NCI-H1092 (cell line): ENCODE measurements at places on chromosomes 2 and 18.
A peak's percentile ranks its signal among the peaks of the same experiment; 100 is the strongest.

DNA sequence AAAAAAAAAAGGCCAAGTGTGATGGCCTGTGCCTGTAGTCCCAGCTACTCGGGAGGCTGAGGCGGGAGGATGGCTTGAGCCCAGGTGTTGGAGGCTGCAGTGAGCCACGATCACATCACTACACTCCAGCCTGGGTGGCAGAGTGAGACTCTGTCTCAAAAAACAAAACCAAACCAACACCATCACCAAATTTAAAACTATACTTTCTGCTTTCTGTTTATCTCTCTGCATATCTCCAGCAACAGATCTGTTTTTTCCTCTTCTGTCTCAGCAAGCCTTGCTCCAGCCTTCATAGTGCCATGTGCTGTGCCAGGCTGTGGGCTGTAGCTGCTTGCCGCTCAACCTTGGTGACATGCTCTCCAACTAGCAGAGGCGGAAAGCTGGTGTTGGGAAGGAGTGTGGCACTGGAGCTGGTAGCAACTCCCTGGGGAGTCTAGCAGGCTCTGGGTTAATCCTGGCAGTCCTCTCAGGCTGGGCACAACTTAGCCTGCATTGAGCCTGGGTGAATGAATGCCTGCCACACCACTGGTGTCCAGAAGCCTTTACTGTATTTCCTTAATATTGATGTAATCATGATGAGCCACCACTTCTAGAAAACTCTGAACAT is 204.1 kb downstream of the LDLRAD4 start:
- DNase-seq: no peak

- no peak for DNase-seq
Measured at GRCh38 chr2:9753665-9754531, 89.4 kb upstream of the TAF1B start.

GRCh38 chr2:101500860-101501259 is 25.9 kb upstream of the RFX8 start:
- DNase-seq: no peak

GRCh38 chr2:157784169-157784822 is 91.8 kb downstream of the ACVR1 start:
- no peak for DNase-seq

GRCh38 chr2:74369976-74370375 is 10.1 kb downstream of the DCTN1 start:
- no peak for DNase-seq

DNA sequence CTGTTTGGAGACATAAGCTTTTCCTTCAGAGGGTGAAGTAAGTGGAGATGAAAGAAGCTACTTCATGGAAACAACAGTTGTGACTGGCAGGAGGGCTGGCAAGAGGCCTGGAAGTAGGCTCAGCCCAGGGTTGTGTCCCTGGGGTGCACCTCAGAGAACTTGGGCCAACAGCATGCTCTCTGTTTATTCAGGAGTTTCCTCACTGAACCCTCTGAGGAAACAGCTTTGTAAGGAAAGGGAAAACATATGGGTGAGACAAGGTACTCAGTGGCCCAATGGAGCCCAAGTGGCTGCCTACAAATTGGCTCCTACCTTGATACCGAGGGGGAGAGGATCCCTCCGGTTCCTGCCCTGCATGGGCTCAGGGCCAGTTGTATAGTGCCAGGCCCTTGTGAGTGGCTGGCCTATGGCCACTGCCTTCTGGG is 115.5 kb upstream of the ITGA6 start:
- no peak for DNase-seq

GRCh38 chr2:118738524-118739308 is 108.7 kb downstream of the EN1 start:
- DNase-seq: no peak

DNA sequence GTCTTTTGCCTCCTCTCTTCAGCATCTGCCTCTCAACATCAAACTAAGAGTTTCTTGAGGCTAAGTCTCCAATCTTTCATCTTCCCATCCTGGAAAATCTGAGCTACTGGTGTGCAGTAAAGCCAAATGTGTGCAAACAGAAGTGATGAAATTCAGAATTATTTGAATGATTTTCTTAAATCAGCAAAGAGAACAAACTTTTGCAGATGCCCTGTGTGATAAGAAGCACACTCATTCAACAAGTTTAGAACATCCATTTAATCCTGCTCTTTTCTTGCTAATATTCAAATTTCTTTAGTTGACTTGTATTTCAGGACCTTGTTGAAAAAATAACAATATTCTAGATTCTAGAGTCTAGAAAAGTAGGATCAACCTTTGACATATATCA is 1374.9 kb upstream of the CELF4 start:
- no peak for DNase-seq

DNA sequence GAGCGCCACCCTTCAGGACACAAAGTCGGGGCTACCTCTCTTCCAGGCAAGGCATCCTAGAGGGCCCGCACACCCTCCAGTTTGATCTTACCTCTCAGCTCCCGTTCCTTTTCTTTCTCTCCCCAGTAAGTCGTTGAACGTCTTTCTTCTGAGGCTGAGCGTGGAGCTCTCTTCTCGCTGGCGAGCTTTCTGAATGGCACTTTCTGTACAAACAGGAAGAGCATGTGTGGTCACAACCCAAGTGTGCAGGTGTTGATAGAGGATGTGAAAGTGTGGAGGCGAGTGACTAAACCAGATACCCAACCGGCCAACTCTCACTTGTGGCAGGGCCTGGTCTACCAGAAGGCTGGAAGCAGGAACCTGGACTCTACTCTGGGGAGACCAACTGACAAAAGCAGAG is at the start of gene AFF3:
AFF3 (minus strand) TSS at position 198 of the 400 bp plus-strand sequence. CDS start 38,136 bp downstream, outside the sequence.
- no peak for DNase-seq

- DNase-seq: peak; percentile 8
Measured at GRCh38 chr2:157777427-157777826, 98.7 kb downstream of the ACVR1 start.

DNA sequence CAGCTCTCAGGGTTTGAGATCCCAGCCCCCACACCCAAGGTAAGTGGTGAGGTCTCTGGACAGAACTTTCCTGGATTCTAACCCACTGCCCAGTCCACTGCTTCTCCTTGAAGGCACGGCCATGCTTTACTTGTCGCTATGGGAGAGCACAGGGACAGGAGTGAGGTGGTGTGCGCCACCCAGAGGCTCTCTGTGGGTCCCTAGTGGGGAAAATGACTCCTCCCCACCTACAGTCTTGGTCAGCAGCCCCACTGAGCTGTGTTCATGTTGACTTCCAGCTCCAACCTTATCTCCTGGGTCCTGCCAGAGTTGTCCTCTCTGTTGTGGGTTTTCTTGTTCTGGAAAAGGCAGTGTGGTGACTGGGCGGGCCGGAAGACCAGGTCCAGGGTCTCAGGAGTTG is 11.1 kb downstream of the TET3 start:
- no peak for DNase-seq

DNA sequence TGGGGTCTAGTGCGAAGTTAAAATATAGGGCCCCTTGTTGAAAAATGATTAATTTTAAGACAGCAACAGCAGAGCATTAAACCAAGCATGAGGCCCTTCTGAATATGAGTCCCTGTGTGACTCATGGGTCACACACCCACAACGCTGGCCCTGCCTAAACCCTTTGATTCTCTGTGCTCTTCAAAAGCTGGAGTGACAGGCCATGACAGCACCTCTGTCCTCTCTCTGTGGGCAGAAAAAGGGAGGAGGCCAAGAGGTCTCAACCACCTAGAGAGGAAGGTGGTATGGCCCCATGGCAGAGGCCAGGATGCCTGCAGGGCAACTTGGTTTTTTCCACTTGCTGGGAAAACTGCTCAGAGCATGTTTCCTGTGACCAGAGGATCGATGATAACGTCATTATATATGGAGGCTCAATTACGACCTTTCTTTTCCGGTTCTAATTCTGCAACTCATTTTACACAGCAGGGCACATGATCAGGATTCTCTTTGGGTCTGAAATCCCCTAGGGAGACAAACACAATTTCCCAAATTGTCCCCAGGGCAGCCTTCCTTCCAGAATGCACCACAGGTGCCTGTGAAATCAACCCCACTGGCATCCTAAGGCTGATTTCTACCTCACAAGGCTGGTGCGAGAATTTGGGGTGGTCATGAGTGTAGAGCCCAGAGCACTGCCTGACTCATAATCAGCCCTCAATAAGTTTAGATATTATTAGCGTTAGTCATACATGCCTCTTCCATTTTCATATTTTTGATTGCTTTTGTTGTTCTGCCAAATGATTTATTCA is 102.0 kb upstream of the PPP1CB start:
- no peak for DNase-seq

DNA sequence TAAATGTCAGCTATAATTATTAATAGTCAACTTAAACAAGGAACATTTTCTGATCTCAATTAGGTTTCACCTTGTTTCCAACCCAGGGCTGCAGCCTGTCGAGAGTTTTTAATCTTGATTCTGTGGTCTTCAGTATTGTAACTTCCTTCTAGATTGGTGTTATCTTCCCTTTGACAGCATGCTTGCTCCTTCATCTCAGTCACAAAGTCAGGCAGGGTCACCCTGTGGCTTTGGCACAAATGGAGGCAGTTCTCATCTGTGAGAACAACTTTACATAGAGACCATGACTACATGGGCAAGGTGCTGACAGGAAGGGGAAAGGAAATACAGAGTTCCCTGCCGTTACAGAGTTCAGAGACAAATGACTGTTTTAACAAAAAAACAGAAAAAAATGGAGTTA is 50.5 kb downstream of the HNRNPLL start:
- DNase-seq: no peak

- DNase-seq: no peak
Measured at GRCh38 chr2:179072527-179072926, 22.6 kb upstream of the CCDC141 start.

- DNase-seq: no peak
Measured at GRCh38 chr2:238669046-238669445, 178.8 kb upstream of the TWIST2 start.

DNA sequence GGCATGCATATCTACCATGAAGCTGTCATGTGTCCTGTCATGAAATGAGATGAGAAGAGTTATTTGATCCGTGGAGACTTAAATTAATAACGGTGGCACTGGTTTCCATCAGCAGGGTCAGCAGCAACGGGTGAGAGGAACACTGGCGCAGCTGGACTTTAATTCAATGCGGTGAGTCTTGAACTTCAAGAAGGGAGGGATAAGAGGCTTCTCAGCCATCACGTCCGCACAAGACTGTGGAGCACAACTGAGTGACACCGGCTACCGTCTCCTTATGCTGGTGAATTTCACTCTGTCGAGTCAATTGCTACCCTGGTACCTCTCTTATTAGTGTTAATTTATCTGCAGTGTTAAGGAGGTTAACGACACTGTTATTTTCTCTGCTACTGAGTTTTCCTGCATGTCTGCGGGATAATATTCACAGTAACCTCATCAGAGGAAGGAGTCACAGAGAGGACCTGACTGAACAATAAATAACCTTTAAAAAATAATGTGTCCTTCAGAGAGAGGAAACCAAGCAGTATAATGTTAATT is 236.8 kb downstream of the EPHA4 start:
- no peak for DNase-seq

GRCh38 chr2:205913668-205914067 is 172.3 kb downstream of the INO80D start:
- no peak for DNase-seq

- no peak for DNase-seq
Measured at GRCh38 chr2:212007972-212008371, 530.6 kb downstream of the ERBB4 start.

GRCh38 chr2:133424876-133425275 is 143.4 kb downstream of the NCKAP5 start:
- DNase-seq: no peak

- DNase-seq: no peak
Measured at GRCh38 chr2:230668939-230669303, 43.7 kb upstream of the CAB39 start.

DNA sequence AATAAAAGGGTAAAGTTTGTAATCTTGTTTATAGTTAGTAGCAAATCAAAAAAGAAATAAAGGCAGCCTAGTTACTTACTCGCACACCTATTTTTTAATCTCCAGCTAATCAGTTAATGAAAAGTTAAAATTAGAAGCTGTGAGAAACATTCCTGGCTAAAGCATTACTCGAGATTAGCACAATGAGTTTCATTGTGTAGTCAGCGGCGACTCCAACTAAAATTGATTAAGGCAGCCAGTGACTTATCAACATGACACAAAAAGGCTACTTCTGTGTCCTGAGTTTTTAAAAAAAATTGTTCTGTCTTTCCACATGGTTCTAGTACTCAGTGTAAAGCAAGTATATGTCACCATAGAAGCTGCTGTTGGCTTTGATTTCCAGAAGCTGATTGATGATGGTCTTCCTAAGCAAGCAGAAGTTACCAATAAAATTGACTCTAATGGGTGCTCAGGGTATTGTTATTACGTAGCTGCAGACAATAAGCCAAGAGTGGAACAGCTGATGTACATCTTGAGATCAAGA is 159.2 kb downstream of the CPS1 start:
- DNase-seq: no peak

GRCh38 chr2:138104071-138104470 is 139.8 kb downstream of the HNMT start:
- DNase-seq: no peak

DNA sequence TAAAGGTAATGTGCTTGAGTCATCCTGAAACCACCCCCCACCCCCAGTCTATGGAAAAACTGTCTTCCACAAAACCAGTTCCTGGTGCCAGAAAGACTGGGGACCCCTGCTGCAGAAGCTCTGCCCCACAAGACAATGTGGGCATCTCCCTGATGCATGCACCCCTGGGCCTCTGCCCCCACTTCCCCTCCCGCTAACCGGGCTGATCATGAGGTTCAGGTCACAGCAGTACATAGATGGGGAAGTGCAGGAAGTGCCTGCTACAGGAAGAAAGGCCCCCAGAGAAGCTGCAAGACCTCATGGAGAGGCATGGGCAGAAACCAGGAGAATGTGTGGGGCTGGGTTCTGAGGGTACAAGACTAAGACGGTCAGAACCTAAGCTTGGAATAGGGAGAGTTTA is 243.4 kb upstream of the ID2 start:
- DNase-seq: no peak

DNA sequence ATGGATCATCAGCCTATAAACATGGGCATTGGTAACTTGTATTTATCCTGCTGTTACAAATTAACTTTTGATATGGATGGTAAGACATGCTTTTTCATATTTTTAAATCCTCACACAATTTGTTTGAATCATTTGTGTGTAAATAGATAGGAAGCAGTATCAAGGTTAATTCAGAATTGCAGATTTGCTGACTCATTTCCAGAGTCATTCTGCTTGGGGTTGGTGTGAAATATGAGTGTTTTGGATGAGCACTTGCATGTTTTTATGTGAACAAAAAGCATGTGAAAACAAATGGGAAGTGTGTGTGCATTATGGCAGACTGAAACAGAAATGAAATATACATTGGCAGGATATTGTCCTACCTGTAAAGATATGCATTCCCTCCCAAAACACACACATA is 11.8 kb downstream of the CCDC85A start:
- DNase-seq: no peak

DNA sequence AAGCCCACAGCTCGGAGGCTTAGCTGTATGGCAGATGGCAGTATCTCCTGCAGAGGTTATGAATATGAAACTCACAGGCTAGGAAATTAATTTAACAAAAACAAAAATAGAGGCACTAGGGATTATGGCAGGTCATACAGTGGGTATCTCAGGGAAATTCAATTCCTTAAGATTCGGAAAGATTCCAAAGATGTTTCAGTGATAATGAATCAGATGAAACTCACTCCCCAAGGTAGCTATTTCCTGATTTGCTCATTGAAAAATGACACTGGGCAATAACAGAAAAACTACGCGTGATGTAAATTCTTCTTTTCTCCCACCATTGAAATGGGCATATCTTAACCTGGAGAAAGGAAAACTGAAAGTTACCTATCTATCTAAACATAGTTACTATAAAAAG is 414.1 kb downstream of the STK39 start:
- no peak for DNase-seq

GRCh38 chr2:57890464-57890863 is 156.1 kb upstream of the VRK2 start:
- DNase-seq: no peak

- DNase-seq: no peak
Measured at GRCh38 chr2:172630181-172630580, 74.3 kb downstream of the PDK1 start.

GRCh38 chr2:32271063-32271462 is 6.4 kb upstream of the NLRC4 start:
- DNase-seq: no peak
